Neural progenitor cell (in vitro differentiated cells): ENCODE measurements at places on chromosomes 11 and 22.

DNA sequence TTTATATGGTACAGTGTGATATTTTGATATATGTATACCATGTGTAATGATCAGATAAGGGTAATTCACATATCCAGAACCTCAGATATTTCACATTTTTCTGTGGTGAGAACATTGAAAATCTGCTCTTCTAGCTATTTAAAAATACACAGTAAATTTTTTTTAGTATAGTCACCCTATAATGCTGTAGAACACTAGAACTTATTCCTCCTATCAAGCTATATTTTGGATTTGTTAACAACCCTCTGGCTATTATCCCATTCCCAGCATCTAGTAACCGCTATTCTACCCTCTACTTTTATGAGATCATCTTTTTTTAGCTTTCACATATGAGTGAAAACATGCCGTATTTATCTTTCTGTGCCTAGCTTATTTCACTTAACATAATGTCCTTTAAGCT lies 65.5 kb upstream of the SYT9 start:
- no peak overlapping the region for H3K4me3 ChIP-seq
- H3K36me3 ChIP-seq: no peaks in the 10 kb centered on the region
- no peaks in the 10 kb centered on the region for H3K27me3 ChIP-seq
- H3K4me1 ChIP-seq: no peaks in the 10 kb centered on the region
- DNase-seq: no peak
- no peak overlapping the region for H3K27ac ChIP-seq

DNA sequence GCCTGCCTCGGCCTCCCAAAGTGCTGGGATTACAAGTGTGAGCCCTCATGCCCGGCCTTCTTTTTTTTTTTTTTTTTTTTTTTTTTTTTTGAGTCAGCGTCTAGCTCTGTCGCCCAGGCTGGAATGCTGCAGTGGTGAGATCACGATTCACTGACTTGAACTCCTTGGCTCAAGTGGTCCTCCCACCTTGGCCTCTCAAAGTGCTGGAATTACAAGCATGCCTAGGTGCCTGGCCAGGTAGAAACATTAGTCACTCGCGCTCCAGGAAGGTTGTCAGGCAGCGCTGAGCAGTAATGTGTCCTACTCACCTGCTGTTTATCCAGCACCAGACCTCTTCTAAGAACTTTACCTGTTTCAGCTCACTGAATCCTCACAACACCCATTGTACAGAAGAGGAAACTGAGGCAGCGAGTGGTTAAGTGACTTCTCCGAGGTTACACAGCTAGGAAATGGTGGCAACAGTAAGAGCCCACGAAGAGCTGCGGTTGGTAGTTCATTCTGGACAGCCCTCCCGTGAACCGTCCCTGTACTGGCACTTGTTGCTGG lies 496 bp upstream of the CST6 start:
- H3K4me1 ChIP-seq: peaks cover 8% of the 10 kb centered on the region
- no peaks in the 10 kb centered on the region for H3K36me3 ChIP-seq
- no peak for DNase-seq
- peaks cover 36% of the 10 kb centered on the region for H3K27me3 ChIP-seq
- H3K4me3 ChIP-seq: no peak overlapping the region
- H3K27ac ChIP-seq: no peak overlapping the region

GRCh38 chr11:3803726-3804495 lies 4.4 kb upstream of the PGAP2 start:
- H3K27ac ChIP-seq: no peak overlapping the region
- H3K36me3 ChIP-seq: no peaks in the 10 kb centered on the region
- H3K4me1 ChIP-seq: peaks cover 2% of the 10 kb centered on the region
- no peaks in the 10 kb centered on the region for H3K27me3 ChIP-seq
- no peak for DNase-seq

GRCh38 chr11:45852018-45852711 lies 4.9 kb downstream of the CRY2 start:
- no peaks in the 10 kb centered on the region for H3K36me3 ChIP-seq
- H3K4me3 ChIP-seq: no peak overlapping the region
- peaks cover 15% of the 10 kb centered on the region for H3K4me1 ChIP-seq
- H3K27ac ChIP-seq: no peak overlapping the region
- no peak for DNase-seq
